ENCODE measurements at places on chromosomes 4 and X.

DNA sequence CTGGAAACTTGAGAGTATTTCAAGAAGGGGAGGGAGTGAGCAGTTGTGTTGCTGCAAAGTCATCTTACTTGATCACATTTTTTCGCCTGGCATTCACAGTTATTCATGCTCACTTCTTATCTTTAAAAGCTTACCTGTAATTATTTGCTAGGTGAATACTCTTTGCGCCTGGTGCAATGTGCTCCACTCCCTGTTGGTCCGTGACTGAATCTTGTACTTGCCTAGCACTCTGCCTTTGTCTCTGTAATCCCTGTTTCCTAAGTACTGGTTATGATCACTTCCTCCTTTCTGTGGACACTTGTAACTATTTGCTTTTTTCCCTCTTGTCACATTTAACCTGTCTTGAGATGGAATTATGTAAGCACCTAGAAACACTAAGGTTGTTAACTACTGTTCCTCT, 5.8 kb downstream of the BMP2K start:
- no peak for DNase-seq

- DNase-seq: peak; percentile 74
Measured at GRCh38 chr4:123418351-123418931, 21.8 kb downstream of the SPRY1 start.

GRCh38 chrX:56763556-56764152, 34.6 kb downstream of the NBDY start:
- no peak for DNase-seq

DNA sequence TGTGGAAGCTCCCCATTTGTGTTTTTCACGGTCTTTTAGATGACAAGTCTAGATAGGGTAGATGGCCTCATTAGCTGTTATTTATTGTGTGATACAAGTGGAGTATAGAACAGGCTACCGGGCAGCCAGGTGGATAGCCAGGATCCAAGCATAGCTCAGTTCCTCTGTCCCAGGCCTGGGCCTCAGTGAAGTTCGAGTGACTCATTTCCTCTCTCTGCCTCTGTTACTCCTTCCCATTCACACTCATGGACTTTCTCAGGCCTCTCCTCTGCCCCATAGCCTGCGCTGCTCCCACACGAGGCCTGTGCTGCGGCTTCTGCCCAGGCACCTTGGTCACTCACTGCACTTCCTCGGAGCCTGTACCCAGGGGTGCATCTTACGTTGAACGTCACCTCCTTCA, 54.5 kb downstream of the TENM3 start:
- no peak for DNase-seq

GRCh38 chr4:1237981-1238675, 10.8 kb downstream of the CTBP1 start:
- no peak for DNase-seq

DNA sequence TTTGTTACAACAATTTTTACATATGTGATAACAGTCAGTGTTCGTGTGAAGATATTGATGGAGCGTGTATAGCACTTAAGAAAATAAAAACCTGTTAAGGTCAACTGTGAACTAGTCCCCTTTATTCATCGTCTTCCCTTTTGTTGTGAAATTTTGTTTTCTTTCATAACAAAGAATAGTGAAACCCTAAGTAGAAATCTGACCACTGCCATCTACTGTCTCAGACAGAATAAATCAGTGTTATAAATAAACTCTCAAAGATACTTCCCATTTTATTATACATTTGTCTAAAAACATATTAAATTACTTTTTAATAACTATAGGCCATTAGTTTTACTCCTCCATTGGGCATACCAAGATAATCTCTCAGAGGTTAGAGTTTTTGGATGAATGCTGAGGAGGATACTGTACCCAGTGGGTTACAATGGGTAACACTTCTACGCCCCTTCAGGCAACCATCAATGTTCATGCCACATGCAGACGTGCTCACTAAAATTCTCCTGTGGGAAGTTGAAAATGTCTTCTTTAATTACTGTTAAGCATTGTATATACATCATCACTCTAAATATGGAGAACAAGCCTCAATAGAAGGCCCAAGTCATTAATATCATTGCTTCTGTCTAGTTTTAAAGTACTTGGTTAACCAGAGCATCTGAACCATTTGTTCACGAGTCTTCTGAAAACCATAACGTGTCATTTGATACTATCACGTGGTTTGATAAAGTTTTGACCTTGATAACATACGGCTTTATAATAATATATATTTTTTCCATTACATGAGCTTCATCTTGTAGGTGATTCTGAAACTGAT, 171.2 kb downstream of the TMA16 start:
- DNase-seq: no peak

DNA sequence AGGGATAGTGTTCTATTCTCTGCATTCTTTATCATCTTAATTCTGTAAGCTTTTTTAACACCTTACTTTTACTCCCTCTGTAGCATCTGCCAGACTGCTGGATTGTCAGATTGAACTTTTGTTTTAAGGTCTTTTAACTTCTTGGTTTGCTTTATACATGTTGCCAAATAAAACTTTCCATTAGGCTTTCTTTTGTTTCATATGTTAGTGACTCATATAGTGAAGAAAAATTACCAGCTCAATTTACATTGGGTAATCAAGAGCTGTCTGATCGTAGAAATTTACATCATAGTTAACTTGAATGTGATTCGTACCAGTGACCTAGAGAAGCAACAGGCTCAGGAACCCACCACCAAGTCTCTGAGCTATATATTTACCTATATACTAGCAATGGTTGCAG, 28.5 kb upstream of the KLHL4 start:
- DNase-seq: no peak

GRCh38 chrX:153900831-153901752, 3.4 kb upstream of the AVPR2 start:
- peak; percentile 61 for DNase-seq

GRCh38 chr4:159398236-159398638, 295.4 kb downstream of the RAPGEF2 start:
- DNase-seq: no peak

Data from eye (tissue), 1 donor.